ENCODE measurements at places on chromosomes 6 and 20.

DNA sequence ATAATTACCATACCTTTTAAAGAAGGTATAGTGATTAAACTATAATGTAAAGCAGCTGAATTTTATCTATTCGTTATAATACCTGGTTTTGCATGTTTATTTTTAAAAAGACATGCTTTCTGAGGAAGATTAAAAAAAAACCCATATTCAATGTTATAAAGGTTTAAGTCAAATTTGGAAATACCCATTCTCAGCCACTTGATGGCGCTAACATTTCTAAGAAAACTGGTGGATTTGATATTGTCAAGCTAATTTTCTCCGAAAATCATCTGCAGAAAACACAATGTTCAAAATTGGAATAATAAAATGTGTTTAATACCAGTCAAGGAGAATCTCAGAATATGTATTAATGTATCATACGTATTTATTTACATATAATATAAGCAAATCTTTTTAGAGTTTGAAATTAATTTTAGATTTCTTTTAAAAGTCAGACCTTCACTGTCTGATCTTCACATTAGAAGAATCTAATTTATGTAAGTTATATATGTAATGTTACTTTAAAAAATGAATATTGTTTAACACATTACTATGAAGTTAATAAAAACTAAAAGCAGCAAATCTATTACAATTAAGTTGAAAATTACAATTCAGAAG lies 35.0 kb downstream of the SHPRH start:
- DNase-seq: no peak

- no peak for DNase-seq
Observed at GRCh38 chr20:52364405-52364804, 172.8 kb upstream of the ZFP64 start.

GRCh38 chr6:3414327-3415081 lies 42.3 kb downstream of the SLC22A23 start:
- DNase-seq: peak; percentile 10

DNA sequence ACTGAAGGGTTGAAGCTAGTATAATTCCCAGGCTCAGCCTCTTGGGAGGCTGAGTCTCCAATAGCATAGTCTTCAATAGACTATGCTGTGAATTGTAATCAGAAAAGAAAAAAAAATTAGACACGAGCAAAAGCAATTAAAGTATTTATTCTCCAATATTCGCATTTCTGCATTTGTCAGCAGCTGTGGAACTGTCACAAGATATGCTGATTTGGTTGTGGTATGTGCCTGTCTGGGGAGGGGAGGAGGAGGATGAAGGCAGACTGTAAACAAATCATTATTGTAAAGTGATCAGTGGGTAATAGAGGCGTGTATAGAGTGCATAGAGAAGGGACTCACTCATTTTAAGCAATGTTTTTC lies 10.1 kb upstream of the BICRAL start:
- DNase-seq: no peak

- DNase-seq: no peak
Observed at GRCh38 chr6:156659822-156660198, 117.4 kb upstream of the ARID1B start.

GRCh38 chr20:31710423-31711108 lies 12.1 kb downstream of the BCL2L1 start:
- DNase-seq: no peak

DNA sequence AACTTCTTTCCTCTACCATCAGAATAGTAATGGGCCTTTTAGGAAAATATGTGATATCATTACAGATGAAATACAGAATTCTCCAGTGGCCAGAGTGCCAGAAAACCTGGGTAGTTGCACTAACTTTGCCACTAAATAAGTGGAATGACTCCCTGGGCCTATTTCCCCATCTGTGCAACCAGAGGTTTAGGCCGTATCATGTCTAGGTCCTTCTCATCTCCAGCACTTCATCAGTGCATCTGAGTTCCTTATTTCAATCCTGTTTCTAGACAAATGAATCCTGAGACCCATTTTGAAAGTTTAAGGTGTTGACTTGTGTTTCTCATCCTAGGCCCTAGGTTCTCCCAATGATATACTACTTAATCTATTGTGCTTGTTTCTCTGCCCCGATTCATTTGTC lies 236.2 kb downstream of the CD83 start:
- no peak for DNase-seq

DNA sequence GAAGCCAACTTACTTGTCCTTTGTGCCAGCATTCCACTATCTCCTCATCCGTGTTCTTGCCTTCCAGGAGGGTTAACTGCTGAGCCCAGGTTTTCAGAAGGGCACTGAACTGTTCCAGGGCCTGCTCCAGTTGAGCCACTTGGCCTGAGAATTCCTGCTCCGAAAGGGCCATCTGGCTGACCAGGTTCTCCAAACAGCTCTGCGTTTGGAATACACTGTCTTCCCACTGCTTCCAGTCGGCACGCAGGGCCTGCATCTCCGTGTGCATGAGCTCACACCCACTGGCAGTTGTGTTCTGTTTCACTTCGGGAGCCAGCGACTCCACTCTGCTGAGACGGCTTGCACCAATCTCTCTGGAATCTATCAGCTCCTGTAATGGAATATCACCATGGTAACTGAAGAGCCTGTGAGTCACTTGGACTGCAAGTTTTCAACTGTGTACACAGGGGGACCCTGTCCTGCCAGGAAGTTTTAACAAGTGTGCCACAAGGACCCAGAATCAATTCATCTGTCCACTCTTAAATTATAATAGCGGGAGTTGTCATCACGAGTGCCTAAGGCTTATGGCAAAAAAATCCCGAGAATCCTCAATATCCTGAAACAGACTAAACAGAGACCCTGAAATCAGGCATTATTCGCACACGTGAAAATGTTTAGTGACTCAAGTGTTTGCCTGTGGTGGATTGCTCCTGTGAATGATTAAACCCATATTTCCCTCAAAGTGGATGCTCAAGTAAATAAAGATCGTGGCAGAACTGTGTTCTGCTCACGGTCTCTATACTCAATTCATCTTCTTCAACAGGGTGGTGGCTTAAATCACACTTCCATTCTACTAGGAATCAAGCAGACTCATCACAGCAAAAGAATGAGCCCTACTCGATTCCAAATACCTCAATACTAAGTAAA lies 255.9 kb downstream of the SYNE1 start:
- no peak for DNase-seq

DNA sequence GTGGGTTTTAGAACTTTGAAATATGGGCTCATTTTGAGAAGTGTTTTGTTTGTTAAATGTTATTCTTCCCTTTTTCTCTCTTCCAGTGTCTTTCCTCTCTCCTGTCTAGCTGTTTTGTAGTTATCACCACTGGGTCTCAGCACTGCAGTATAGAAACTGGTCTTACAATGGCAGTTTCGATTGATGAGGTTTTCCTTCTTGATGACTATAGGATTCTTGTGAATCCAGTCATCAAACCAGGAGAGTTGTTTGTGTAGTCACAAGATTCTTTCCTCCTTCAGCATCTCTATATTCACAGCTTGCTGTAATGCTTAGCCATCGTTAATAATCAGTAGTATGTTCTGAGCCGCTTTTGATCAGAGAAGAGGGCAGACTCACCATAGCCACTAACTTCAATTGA lies 172.3 kb downstream of the OGFRL1 start:
- no peak for DNase-seq

DNA sequence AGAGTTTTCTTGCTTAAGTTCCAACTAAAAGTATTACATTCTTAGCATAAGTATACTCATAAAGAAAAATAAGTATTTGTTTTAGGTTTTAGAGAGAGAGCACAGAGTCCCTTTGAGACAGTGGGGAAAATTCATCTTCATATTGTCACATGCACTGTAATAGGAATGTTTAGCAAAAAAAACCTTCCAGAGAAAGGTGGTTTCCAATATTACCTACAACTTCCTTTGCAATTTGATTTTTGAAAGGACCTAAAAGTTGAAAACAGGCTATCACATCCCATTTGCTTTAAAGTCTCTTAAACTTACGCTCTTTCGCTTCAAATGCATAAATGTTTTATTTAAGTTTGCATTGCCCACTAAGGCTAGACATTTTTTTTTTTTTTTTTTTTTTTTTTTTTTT lies 86.4 kb downstream of the OPRM1 start:
- no peak for DNase-seq

GRCh38 chr20:25071734-25072133 lies 10.2 kb downstream of the VSX1 start:
- DNase-seq: peak; percentile 13

DNA sequence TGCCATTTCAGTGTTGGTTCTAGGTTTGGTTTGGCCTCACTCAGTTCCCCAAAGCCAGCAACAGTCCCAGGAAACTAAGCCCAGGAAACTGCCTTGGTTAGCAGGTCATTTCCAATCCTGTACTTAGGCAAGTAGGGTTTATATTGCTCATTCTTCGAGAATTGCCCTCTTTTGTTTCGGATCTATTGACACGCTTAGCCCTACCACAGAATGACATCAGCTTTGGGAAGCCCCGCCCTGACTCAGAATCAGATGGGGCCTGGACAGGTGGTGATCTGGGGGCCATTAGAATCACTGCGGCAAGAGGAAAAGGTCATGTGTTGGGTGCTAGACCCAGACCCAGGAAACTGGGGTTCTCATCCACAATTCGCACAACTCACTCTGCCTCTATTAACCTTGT lies 578.2 kb downstream of the QKI start:
- DNase-seq: no peak

DNA sequence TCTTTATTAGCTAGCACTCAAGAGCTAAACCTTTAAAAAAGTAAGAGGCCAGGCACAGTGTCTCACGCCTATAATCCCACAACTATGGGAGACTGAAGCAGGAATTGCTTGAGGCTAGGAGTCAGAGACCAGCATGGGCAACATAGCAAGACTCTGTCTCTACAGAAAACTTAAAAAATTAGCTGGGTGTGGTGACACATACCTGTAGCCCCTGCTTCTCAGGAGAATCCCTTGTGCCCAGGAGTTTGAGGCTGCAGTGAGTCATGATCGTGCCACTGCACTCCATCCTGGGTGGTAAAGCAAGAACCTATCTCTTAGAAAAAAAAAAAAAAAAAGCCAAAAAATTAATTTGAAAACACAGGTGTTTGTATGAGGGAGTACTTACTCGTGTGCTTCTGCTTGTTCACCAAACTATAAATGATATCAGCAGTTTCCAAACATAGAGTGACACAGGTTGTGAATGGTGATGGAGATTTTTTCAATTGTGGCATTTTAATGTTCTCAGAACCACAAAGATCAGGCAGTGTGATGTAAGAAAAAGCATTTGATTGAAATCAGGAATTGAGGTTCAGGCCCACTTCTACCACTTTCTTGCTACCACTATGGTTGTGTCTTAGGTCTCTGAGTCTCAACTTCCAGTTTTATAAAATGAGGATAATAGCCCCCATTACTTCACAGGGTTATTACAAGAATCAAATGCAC lies 104.9 kb downstream of the FOXO3 start:
- no peak for DNase-seq

DNA sequence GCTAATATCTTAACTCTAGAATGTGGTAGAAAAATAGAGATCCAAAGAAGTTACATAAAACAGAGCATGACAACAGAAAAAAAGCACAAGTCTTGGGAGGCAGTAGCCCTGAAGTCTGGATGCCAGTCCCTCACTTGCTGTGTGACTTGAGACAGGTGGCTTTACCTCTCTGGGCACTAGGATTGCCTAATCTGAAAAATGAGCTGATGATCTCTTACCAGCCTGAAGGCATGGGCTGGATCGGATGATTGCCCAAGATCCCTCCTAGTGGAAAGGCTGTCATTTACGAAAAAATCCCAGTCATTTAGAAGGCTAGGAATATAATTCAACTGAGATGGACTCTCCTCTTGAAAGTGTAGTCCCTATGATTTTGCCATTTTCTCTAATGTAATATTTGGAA lies 10.9 kb upstream of the GCM1 start:
- no peak for DNase-seq

- DNase-seq: no peak
Observed at GRCh38 chr20:1569415-1569881, 11.9 kb upstream of the SIRPD start.

DNA sequence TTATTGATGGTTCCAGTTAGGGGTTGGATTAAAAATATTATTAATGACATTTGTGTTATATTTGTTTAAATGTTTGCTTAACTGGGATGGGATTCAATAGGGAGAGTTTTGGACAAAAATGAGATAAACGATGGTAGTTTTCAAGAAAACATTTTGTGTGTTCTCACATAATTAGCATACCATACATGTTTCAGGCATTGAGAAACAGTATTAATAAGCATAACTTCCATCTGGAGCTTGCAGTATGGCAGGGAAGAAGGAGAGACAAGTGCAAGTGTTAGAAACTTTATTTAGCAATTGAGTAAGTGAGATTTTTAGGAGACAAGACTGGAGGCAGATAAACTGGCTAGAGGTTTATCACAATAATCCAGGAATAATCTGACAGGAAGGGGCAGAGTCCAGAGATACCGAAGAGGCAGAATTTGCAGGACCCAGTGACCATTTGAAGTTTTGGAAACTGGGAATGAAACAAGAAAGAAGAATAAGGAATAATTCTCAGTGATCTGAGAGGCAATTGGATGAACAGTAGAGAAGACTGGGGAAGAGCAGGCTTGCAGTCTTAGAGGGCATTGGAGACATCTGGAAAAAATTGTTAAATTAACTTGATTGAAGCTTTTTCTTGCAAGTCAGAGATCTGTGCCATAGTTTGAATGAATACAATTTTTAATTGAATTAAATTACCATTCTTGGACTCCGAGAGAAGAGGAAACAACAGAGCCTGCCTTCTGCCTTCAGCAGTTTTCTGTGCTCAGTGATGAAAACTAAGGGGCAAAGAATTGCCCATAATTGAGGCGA lies 73.0 kb upstream of the PTCHD4 start:
- DNase-seq: no peak

DNA sequence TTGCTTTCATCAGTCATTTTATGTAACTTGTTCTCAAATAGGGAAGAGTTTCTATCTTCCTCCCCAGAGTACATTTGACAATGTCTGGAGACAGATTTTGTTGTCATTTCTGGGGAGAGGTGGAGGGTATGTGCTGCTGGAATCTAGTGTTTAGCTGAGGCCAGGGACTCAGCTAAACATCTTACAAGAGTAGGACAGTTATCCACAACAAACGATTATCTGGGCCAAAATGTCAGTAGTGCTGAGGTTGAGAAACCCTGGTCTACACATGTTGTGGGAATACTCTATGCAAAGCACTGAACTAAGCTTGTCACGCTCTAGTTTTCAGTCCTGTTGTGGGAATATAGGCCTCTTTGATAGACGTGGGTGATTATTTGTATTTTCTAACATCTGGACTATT lies 171.4 kb downstream of the CD109 start:
- no peak for DNase-seq

GRCh38 chr6:150622941-150623874 lies 23.5 kb downstream of the PLEKHG1 start:
- DNase-seq: no peak

DNA sequence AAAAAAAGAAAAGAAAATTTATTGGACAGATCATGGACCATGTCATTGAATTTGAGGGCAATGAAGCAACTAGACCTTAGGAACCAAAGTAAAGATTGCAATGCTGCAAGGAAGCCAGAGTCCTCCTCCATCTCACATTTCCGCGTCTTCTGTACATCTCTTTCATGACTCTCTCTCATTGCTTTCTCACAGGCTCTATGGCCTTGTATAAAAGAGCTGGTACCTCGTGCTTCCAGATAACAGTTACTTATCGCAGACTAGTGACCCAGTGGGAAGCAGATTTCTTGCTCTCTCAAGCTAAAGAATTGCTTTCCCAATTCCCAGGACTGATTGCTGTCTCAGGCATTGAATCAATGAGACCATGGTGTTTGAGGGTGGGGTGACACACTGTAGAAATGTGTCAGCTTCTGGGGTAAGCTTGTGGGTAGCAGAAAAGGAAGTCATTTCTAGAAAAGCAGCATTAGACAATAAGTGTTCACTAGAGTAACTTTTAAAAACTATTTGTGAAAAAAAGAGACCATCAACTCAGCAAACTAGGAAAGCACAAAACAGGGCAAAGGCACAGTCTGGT lies 635.3 kb downstream of the UTRN start:
- DNase-seq: no peak

- DNase-seq: no peak
Observed at GRCh38 chr20:9968015-9968414, 66.8 kb upstream of the ANKEF1 start.

All from stimulated activated CD4-positive, alpha-beta T cell treated with anti-CD3 and anti-CD28 coated beads, Interleukin-2, amount 100 ng/mL, for 24 hours (primary cell).